ENCODE measurements at places on chromosomes 5 and 9.

DNA sequence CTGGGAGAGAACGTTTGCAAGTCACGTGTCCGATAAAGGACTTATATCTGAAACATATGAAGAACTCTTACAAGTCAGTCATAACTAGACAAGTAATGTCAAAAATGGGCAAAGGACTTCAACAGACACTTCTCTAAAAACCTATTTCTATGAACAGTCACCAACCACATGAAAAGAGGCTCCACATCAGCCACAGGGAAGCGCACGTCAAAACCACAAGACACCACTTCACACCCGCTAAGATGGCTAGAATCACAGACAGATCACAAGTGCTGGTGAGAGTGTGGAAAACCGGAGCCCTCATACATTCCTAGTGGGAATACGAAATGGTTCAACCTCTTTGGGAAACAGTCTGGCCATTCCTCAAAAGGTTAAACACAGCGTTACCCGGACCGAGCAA lies 11.5 kb upstream of the CARD9 start:
- DNase-seq = peak; percentile 27

- no peak for DNase-seq
Observed at GRCh38 chr5:176491101-176491502, 42.9 kb downstream of the FAF2 start.

GRCh38 chr5:107289030-107289714 lies 381.6 kb downstream of the EFNA5 start:
- DNase-seq = no peak

DNA sequence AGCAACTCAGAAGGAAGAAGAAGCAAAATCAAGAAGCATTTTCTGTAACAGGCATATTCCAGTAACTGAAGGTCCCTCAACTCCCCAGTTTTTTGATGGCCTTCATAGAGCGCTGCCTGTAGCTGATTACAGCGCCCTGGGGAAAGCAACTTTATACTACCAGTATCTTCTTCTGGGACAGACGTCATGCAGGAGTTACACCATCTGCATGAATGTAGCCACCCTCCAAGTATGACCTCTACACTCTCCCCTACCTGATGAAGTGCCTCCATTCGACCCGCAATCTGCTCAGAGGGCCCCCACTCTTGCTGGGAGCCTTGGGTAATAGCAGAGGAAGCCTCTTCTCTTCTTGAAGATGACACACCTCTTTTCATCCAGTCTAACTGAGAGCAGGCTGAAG lies 21.0 kb upstream of the SH3TC2 start:
- no peak for DNase-seq

DNA sequence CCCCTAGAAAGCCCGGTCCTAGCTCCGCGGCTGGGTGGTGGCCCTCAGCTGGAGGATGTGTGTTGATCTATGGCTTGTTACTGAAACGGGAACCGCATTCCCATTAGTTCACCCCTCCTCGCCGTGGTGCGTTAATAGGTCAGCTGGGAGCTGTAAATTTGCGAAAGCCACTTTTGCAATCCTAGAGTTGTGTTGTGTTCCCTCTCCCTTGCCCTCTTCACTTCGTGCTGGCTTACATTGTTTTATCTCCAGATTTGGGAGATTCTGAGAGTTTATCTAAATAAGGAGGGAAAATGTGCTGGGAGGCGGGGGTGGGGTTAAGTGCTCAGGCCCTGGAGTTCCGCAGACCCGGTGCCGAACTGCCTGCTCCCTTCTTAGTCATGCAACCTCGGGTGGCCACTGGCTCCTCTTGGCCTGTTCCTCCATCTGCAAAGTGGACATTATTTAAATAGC lies 62.8 kb downstream of the HMCN2 start:
- no peak for DNase-seq

GRCh38 chr5:140251527-140251973 lies 51.4 kb downstream of the PFDN1 start:
- peak; percentile 44 for DNase-seq

- DNase-seq = no peak
Observed at GRCh38 chr9:1210954-1211353, 160.8 kb downstream of the DMRT2 start.

GRCh38 chr5:174501461-174502069 lies 222.8 kb upstream of the MSX2 start:
- DNase-seq = no peak

- DNase-seq = no peak
Observed at GRCh38 chr5:173429489-173430150, 101.4 kb upstream of the STC2 start.

GRCh38 chr5:59174248-59174844 lies 591.5 kb downstream of the RAB3C start:
- peak; percentile 6 for DNase-seq

DNA sequence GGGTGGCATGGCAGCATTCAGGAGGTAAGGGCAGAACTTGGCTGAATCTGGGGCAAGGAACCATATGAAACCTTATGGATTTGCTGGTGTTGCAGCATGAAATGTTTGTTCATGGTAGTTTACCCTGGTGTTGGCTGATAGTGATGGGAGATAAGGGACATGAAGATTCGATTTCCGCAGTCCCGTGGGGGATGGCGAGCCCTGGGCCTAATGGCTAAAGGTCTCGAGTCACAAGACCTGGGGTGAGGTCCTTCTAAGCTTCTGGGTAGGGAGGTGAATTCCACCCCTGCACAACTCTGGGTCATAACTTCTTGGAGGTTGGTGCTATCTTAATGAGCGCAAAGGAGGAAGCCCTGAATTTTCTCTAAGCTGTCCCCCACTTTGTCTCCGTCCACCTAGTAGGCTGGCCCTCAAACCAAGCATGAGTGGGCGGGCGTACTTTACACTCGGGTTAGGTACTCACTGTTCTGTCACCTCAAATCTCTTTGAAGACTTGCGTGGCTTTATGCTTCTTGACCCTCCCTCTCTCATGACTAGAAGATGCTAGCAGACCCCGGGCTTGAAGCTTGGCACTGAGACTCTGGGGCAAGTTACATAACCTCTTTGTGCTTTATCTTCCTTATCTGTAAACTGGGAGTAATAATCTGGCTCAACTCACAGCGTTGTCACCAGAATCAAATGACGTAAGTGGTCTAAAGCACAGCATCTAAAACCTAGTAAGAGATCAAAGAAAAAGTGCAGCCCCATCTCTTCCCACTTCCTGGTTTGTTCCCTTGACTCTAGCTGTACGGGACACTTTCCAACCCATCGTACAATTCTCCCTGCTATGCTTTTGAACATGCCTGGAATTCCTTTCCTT lies 72.5 kb downstream of the BASP1 start:
- no peak for DNase-seq
